ENCODE measurements at places on chromosomes 7 and 10.

- H3K36me3 ChIP-seq: no peaks in the 10 kb centered on the region
- H3K4me1 ChIP-seq: no peaks in the 10 kb centered on the region
- no peak overlapping the region for H3K27ac ChIP-seq
- H3K4me3 ChIP-seq: no peak overlapping the region
- H3K27me3 ChIP-seq: no peaks in the 10 kb centered on the region
- no peak for DNase-seq
Measured at GRCh38 chr7:98295467-98296192, 14.1 kb downstream of the BRI3 start.

- DNase-seq: no peak
- H3K4me1 ChIP-seq: peaks cover 24% of the 10 kb centered on the region
- peaks cover 18% of the 10 kb centered on the region for H3K36me3 ChIP-seq
- no peaks in the 10 kb centered on the region for H3K27me3 ChIP-seq
- peak overlapping the region; percentile 97 for H3K27ac ChIP-seq
Measured at GRCh38 chr7:5397736-5398135, 25.9 kb downstream of the TNRC18 start.

DNA sequence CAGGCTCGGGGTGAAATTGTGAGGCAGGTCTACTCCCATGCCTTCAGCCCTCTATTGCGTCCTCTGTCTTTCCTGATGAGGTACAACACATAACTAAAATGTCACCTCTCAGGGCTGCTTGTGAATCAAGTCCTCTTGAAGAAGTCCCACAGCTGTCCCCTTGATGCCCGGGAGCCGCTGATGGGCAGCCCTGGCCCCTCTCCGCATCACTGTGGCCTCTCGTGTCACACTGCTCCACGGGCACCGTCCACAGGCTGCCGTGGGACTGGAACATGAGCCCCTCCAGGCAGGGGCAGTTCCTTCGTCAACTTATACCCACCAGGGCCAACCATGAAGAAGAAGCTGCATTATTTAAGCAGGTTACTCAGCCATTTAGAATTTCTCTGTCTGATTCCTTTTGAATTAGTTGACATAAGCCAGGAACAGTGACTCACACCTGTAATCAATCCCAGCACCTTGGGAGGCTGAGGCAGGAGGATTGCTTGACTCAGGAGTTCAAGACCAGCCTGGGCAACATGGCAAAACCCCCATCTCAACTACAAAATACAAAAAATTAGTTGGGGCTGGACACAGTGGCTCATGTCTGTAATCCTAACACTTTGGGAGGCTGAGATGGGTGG is 58.5 kb upstream of the UBE3C start:
- DNase-seq: no peak
- no peak overlapping the region for H3K4me3 ChIP-seq
- peaks cover 32% of the 10 kb centered on the region for H3K27me3 ChIP-seq
- H3K4me1 ChIP-seq: no peaks in the 10 kb centered on the region
- H3K36me3 ChIP-seq: no peaks in the 10 kb centered on the region

- no peak overlapping the region for H3K27ac ChIP-seq
- no peak for DNase-seq
- no peaks in the 10 kb centered on the region for H3K4me1 ChIP-seq
- H3K36me3 ChIP-seq: peaks cover 4% of the 10 kb centered on the region
Measured at GRCh38 chr7:70799841-70800405, 332.0 kb upstream of the GALNT17 start.

Measured in T-helper 2 cell treated with Interferon-gamma antibody and Interleukin-4, amounts not matched to agents 5 μg/mL and 100 μg/mL, for 36 hours (primary cell).